ENCODE measurements at places on chromosomes 16 and 17.

- no peak for DNase-seq
These were observed 3.4 kb upstream of the MMD start for GRCh38 chr17:55424893-55425540.

- DNase-seq = no peak
These were observed 32.6 kb downstream of the FOXL1 start for GRCh38 chr16:86610779-86611524.

DNA sequence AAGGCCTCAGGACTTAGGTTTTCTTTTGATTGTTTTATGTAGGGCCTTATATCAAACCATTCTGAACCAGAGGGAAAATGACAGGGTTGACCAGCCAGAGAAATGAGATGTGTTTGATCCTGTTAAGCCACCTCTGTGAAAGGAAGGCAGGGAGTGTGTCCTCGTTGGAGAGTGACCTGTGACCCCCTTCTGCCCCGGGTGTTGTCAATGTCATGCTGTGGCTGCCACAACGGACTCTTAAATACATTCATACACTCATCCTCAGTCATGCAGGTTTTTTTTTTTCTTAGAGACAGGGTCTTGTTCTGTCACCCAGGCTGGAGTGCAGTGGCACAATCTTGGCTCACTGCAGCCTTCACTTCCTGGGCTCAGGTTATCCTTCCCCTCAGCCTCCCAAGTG lies 6.1 kb downstream of the MYCBPAP start:
- DNase-seq = no peak

DNA sequence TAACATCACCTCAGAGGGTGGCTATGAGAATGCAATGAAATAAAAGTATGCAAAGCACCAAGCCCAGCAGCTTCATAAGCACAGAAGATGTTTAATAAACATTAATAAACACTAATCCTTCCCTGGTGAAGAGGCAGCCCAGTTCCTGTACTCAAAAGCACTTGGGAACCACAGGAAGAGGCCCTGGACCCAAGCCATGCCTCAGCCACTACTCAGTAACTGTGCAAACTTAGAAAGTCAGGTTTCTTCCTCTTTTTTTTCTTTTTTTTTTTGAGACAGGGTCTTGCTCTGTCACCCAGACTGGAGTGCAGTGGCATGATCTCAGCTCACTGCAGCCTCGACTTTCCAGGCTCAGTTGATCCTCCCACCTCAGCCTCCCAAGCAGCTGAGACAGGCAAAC lies 5.3 kb downstream of the ARHGAP17 start:
- DNase-seq = no peak

GRCh38 chr17:863880-864279 lies 81.7 kb downstream of the MRM3 start:
- DNase-seq = no peak

- DNase-seq = no peak
These were observed 11.6 kb upstream of the DPEP1 start for GRCh38 chr16:89601906-89602272.

DNA sequence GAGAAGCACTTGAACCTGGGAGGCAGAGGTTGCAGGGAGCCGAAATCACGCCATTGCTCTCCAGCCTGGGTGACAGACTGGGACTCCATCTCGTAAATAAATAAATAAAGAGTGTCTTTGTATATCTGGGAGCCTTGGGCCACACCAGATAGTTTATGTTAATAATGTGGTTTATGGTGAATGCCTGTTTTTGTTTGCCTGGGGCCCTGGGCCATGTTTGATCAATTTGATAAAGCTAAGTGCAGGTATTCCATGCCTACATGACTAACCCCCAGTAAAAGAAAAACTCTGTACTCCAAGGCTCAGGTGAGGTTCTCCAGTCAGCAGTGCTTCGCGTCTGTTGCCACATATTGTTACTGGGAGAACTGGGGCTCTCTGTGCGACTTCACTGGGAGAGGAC lies 15.1 kb downstream of the SCIMP start:
- no peak for DNase-seq

DNA sequence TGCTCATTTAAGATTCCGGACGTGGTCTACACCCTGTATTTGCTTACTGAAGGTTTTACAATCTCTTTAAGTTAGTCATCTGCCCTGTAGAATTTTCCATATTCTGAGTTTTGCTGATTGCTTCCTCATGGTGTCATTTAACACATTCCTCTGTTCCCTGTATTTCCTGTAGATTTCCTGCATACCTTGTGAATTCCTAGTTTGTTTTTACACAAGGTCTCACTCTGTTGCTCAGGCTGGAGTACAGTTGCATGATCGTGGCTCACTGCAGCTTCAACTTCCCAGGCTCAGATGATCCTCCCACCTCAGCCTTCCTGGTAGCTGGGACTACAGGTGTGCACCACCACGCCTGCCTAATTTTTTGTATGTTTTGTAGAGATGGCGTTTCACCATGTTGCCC lies 66.8 kb downstream of the CMIP start:
- DNase-seq = no peak

GRCh38 chr17:151886-152859 lies 14.8 kb downstream of the SCGB1C2 start:
- no peak for DNase-seq

- no peak for DNase-seq
These were observed 263.8 kb downstream of the HS3ST3A1 start for GRCh38 chr17:13337864-13338371.

DNA sequence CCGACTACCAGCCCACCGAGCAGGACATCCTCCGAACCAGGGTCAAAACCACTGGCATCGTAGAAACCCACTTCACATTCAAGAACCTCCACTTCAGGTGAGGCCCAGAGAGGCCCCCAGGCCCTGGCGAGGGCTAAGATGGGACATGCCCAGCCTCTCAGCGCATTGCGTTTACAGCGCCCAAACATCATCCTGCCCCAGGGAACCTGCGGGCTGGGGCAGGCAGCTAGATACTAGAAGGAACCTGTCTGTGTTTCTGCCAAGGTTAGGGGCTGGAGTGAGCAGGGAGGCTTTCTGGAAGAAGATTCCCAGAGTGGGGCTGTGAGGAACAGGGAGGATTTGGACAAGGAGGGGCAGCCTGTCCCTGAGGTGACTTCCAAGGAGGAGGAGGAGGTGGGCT lies 90.6 kb downstream of the AMFR start:
- DNase-seq = no peak

- no peak for DNase-seq
These were observed 3.3 kb downstream of the AXIN1 start for GRCh38 chr16:349211-349610.

GRCh38 chr16:87778830-87779579 lies 13.2 kb upstream of the KLHDC4 start:
- peak; percentile 93 for DNase-seq

DNA sequence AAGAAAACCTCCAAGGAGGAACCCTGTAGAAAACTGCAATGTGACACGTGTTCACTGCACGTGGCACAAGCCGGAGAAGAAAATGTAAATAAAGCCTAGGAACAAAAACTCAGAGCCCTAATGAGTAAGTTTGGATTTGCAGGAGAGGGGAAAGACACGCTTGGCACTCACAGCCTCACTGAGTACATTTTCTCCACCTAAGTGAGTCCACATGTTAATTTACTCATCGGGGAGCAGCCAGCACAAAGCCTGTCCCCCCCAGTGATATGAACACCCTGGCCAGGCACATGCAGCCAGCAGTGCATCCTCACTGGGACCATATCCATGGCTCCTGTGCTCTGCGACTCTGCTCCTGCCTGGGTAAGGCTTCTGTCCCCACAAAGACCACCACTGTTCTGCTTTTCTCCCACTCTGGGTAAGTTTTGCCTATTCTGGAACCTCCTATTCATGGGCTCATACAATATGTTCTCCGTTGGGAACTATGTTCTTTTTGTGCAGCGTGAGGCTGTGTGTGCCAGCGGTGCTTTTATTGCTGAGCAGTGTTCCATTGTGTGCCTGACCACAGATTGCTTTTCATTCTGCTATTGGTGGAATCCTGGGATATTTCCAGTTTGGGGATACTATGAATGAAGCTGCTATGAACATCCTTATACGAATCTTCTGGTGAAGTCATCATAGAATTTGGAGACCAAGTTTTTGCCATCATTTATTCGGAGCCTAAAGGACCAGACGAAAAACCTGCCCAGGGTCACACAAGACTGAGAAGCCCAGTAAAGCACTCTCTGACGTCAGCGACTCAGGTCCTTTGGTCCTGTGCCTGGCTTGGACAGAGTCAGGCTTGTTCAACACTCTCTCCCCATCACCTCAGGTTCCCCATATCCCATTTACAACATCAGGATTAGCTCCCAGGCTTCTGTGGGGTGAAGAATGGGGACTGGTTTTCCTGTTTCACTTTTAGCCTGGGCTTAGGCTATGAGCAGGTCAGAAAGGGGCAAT lies 53.3 kb downstream of the RNF112 start:
- no peak for DNase-seq

GRCh38 chr16:920717-921116 lies 50.1 kb downstream of the LMF1 start:
- DNase-seq = no peak

DNA sequence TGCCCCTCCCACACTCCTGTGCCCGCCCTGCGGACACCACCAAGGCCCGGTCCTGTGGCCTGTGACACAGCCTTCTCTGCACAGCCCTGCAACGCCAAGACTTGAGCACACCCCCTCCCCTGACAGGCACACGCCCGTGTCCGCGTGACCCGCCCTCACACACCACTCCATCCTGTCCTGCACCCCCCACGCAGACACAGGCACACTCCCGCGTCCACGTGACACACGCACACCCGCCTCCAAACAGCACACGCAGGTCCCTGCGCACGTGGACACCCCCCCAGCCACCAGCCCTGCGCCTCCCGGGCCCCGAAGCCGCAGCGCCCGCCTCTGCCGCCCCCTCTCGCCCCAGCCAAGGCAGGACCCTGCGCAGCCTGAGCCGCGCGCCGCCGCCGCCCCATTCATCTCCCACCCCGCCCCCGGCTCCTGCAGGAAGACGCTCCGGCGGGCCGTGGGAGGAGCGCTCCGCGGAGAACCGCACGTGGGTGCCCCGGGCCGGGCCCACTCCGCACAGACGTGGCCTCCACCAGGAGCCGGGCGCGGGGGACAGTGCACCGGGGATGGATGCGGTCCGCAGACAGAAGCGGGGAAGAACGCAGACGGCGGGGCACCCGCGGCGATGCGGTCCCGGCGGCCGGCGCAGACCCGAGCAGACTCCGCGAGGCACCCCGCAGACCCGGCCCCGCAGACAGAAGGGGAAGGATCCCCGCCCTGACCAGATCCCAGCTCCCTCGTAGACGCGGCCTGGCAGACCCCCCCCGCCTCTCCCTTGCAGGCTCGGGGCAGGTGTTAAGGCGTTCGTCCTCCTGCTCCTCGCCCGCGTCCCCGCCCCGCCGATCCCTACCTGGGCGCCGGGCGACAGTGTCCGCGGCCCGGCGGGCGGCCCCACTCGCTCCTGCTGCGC lies 506 bp downstream of the CAMKK1 start:
- peak; percentile 83 for DNase-seq

GRCh38 chr16:22670551-22671041 lies 143.4 kb upstream of the HS3ST2 start:
- DNase-seq = no peak

DNA sequence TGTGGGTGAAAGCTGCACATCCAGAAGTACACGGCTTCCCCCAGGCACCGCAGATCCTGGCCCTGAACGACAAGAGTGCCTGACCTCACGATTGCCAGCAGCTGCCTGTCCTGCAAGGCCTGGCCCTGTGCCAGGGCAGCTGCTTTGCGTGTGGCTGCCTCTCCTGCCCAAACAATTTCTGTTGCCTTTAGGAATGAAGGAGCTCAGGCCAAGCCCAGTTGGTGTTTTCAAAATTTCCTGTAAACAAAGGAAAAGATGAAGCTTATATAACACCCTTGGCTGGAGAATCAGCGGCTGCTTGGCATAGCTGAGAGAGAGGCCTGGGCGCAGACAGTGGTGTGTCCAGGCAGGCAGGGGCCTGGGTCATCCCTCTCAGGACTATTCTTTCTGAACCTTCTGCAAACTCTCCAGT lies 11.7 kb upstream of the SLC47A2 start:
- peak; percentile 80 for DNase-seq

- DNase-seq = no peak
These were observed 186.0 kb downstream of the TANC2 start for GRCh38 chr17:63151941-63152523.

DNA sequence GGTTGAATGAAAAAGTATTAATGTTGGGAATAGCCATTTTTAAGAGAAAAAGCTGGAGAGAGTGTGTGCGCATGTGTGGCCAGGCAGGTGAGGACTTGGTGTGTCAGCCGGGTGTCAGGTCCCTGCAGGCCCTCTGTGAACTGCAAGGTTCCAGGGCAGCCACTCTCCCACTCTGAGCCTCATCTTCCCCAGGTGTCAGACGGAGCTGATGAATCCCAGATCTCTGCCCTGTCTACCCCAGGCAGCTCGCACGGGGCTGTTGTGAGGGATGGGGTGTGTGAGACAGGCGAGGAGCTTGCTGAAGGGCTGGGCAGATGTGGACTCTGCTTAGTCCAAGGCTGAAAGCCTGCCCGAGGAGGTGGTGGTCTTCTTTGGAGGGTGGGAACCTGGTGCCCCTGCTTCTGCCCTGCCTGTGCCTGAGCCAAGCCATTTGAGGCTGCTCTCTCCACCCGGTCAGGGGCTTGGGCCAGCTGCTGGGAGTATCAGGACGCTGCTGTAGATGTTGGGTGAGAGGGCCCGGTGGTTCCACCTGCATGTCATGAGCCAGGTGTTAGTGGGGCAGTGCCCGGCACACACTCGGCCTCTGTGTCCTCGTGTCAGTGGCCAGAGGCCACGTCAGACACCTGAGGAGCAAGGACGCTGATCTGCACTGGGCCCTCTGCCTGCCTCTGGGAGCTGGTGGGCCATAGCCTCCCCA lies 122.4 kb downstream of the RAB11FIP4 start:
- no peak for DNase-seq

- no peak for DNase-seq
These were observed 494.9 kb upstream of the RBFOX1 start for GRCh38 chr16:6837722-6838121.

DNA sequence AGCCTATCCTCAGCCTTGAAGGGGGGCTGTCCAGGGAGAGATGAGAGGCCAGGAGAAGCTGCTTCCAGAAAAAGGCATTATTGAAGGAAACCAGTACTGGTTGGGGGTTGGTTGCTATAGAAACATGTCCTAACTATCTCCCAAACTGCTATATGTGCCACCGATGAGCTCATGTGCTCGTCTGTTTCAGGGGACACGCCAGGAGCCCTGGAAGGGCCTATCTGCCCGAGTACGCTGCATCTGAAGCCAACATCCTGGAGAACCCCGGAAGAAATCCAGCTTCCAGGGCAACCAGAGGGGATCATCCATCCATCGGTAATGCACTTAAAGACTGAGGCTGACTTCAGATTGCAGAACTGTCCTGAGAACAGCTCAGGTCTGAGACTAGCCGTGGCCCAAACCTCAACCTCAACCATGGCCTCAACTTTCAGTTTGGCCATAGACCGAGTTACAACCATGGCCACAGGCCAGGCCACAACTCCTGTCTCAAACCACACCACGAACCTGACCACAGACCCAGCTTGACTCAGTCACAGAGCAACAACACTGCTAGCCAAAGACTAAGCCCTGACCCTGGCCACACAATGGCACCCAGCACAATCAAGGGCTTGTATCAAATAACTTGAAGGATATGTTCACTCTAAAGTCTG lies 10.2 kb downstream of the PITPNM3 start:
- no peak for DNase-seq

GRCh38 chr17:80854220-80854619 lies 137.4 kb upstream of the CHMP6 start:
- no peak for DNase-seq

Data from transverse colon (tissue), 4 donors.